T-helper 9 cell (primary cell): ENCODE measurements at places on chromosomes 2 and 18.

DNA sequence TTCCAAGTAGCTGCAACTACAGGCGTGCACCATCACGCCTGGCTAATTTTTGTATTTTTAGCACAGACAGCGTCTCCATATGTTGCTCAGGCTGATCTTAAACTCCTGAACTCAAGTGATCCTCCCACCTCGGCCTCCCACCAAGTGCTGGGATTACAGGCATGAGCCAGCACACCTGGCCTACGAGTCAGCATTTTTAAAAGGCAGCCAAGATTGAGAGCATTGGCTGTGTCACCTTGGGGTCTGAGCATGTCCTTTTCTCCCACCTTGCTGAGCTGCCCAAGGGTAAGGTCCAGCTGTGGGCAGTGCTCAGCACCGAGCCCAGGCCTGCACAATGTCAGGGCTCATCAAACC is 142.8 kb upstream of the LMAN1 start:
- no peak for DNase-seq

DNA sequence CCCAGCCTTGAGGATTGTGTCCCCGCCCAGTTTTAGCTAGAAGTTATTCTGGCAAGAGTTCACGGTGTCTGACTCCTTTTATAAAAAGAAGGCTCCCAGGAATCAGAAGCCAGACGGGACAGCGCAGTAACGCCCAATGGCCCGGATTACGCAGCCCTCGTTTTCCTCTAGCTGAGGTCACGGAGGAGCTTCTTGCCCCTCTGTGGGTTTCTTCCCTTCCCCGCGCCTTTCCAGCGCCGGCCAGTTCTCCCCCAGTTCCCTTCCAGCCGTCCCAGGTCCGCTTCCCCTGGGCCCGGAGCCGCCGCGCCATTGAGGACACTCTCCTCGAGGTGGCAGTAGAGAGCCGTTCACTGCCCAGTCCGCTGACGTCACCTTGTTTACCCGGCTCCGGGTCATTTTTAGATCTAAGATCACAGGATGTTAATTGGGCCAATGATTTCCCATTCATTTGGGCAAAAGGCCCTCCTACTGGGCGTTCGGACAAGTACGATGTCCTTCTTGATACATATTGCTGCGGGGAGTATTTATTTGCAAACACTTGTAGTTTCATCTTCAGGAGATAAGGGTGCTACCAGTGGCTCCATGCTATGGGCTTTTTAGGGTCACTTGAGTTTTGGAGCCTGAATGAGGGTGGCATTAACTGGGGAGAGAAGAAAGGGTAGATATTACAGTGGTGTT is 81.5 kb upstream of the PPM1B start:
- peak; percentile 79 for DNase-seq

- no peak for DNase-seq
These were observed 234.9 kb upstream of the CYRIA start for GRCh38 chr2:16900405-16901025.

- no peak for DNase-seq
These were observed 2.7 kb upstream of the SLC66A2 start for GRCh38 chr18:79953971-79954651.

DNA sequence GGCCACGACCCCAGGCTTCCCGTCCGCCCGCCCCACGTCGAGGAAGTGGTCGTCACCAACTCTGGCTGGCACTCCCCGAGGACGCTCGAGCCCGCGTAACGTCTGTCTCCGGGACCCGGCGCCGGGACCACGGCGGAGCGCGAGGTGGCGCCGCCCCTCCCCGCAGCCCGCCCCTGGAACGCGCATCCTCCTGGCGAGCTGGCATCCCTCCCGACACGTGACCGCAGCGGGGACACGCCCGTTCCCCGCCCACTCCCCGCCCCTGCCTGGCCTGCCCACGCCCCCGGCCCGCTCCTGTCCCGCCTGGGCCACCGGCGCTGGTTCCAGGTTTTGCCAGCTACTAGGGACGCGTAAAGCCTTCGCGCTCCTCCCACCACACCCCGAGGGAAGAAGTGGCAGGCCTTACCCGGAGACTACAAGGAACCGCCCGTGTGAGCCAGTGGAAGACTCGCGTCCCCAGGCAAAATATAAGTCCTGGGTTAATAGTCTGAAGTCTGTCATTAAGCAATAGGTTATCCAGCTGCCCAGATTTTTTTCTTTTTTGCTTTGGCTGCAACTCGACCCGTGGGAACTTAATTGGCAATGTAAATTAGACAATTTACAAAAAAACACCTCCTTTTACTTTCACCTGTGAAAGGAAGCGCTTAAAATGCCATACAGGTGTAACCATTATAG is at the start of gene OSBPL1A:
TSS of gene OSBPL1A (minus strand) at position 131 of the 675 bp plus-strand sequence. CDS start 20,291 bp downstream, outside the sequence.
- peak; percentile 72 for DNase-seq

DNA sequence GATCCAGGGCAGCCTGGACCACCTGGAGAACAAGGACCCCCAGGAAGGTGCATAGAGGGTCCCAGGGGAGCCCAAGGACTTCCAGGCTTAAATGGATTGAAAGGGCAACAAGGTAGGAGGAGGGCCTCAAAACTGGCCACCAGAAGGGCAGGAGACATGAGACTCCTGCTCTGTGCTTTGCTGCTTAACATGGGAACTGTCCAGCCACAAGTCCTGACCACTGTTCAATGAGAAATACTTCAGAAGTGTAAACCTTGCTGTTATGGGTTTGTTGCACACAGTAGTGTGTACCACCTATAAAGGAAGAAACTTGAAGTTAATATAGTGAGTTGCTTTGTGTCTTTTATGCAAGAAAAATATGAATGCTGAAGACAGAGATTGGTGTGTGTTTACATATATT is 44.2 kb upstream of the MFF start:
- DNase-seq: no peak

GRCh38 chr2:241224851-241225438 is 36.5 kb downstream of the ANO7 start:
- DNase-seq: no peak

DNA sequence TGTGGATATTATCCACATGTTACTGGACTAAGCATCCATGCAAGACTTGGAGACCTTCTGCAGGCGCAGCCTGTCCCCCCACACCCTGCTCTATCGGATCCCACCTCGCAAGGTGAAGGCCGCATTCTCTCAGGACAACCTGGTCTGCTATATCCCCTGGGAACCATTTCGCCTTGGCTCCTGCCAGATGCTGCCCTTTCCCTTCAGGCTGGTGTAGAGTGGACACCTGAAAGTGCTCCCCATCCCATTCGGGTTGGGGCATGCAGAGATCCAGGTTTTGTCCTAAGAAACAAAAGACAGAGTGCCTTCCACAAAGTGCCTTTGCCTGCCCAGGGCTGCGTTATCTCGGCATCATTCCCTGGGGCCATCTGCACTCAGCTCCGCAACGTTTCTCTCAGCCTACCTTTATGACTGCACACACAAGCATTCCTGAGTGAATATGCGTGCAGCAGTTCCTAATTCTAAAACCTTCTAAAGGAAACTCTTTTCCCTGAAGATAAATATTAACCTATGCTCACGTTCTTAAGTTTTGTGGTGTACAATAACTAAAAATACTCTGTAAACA is 20.5 kb downstream of the FHL2 start:
- no peak for DNase-seq

DNA sequence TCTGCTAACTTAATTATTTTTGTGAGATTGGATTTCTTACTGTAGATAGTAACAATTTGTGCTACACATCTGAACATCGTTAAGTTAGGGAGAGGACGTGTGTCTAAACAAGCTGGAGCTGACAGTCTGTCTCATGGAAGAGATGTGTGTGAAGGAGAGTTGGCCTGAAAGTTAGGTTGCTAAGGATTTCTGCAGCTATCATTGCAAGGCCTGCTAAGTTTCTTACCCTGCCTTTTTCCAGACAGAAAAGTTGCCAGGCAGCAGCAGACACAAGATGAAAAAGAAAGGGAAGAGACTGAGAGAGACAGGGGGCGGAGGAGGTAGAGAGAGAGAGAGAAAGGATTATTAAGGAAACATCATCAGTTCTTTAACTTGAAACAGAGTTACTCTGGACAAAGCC is 4.1 kb upstream of the LRP1B start:
- no peak for DNase-seq

GRCh38 chr2:167190053-167190452 is 301.8 kb downstream of the XIRP2 start:
- no peak for DNase-seq

DNA sequence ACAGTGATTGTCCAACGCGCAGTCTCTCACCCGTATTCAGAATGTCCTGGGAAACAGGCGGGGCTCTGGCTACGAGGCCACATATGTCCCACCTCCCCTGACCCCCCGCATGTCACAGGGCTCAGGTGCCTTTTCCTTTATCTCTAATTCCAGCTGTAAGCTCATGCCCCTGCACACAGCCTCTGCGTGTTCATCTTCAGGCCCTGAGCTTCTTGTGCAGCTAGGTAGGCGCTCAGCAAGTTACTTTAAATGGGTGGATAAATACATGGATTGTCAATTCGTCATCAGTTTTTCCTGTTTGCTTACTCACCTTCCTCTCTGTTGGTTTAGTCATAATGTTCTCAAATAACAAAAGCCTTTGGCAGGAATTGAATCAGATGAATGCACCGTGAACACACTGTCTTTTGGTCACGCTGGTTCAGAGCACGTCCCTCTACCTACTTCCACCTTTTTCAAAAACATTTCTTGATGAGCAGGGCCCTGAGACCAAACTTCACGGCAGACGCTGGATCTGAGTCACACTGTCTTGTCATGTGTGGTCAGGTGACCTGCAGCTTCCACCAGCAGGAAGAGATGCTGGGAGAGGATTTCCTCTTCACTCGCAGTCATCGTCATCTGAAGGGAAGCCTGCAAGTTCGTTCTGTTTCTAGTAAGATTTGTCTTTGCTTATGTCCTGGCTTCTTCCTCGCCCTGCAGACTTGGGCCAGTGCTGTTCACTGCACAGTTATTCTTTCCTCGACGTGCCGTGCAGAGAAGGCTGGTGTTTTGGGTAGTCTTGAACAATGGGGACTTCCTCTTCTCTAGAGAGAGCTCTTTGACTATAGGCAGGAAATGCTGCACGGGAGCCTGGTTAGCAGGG is 138.1 kb downstream of the PTGR3 start:
- peak; percentile 46 for DNase-seq

DNA sequence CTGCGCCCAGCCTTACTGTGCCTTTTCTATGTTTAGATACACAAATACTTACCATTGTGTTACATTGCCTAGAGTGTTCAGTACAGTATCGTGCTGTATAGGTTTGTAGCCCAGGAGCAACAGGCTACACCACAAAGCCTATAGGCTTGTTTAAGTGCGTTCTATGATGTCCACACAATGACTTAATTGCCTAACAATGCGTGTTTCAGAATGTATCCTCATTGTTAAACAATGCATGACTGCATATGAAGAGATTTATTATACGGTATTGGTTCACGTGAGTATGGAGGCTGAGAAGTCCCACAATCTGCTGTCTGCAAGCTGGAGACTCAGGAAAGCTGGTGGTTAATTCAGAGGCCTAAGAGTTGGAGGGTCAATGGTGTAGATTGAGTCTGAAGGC is 46.1 kb upstream of the MGAT4A start:
- DNase-seq: no peak

DNA sequence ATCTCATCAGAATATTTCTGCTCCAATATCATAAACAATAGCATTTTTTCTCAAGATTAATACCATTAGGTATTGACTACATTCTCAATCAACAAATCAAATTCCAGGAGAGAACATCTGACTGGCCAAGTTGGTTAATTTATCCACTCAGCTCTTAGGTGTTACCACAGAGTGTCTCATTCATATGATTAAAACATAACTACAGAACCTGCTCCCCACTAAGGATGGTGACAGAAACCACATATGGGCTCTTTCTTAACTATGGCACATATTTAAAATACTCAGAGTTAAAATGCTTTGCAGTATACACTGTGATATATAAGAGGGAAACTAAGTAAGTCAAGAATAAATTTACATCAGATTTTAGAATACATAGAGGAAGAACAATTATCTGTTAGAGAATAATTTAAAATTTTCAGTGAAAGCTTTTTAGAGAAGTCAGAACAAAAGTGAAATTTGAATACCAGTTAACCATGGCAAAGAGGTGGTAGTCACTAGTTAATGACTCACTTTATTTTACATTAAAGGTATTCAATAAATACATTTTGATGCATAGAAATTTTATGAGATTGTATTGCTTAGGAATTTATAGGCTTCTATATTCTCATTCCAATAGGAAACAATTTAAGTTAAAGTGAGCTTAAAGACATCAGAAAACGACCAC is 1120.8 kb upstream of the TMEFF2 start:
- no peak for DNase-seq

- no peak for DNase-seq
These were observed 106.5 kb downstream of the EVA1A start for GRCh38 chr2:75454241-75454620.

- no peak for DNase-seq
These were observed 4.6 kb upstream of the KLF11 start for GRCh38 chr2:10038716-10039115.

- DNase-seq: no peak
These were observed 785 bp downstream of the ZNF892 start for GRCh38 chr2:95208106-95208505.

- DNase-seq: no peak
These were observed 689.0 kb upstream of the FSHR start for GRCh38 chr2:49843314-49843713.

DNA sequence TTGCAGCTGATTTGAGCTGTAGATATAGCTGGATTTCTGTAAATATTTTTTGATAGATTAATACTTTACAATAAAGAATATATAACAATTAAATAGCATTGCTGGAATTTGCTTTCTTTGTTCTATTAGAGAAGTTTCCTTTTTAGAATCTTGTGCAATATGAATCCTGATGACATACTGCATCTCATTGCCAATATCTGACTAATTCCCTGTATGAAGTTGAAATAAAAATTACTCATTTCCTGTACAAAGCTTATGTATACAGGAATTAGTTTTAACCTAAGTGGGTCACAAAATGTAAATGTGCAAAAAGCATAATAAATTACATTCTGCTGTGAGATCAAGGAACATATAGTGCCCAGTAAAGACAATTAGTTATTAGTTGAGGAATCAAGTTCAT is 72.8 kb upstream of the TMEFF2 start:
- no peak for DNase-seq

DNA sequence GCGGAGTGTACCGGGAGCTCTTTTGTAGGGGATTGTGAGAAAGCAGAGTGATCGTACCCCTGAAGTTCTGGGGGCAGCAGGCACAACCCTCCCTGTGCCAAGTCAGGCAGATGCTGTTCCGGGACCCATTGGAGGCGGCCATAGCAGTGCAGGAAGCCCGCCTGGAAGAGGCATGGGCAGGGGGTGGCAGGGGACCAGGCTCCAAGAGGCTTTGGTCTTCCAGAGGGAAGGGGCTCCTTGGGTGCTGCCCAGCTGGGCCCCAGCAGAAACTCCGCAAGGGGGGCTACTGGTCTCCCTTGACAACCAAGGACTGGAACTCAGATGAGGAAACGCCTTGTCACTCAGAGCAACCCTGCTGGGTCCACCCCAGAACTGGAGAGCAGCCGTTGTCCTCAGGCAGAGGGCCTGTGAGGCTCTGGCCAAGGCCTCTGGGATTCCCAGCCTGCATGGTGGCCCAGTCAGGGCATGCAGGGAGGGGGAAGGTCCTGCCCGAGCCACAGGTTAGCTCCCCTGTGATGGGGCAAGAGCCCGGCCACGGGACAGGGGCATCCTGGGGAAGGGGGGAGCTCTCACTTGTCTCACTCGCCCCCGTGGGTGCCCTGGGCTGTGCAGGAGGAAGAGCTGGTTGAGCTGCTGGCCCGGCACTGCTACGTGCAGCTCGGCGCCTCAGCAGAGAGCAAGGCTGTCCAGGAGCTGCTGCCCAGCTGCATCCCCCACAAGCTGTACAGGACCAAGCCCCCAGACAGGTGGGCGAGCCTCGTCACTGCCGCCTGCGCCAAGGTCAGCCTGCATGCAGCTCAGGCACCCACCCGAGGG is 21.0 kb upstream of the GPR17 start:
- DNase-seq: no peak

GRCh38 chr2:222609381-222609780 is 46.5 kb downstream of the FARSB start:
- DNase-seq: no peak
